ENCODE measurements at places on chromosomes 13 and 19. TPM values are rescaled to one million over a fixed set of nuclear protein-coding genes. Genes with fewer than 3 reads are reported as not detected.

GRCh38 chr19:14425696-14426138, 6.6 kb upstream of the DDX39A start:
- DNase-seq = no peak

GRCh38 chr13:67664502-67664901, 434.4 kb upstream of the PCDH9 start:
- no peak for DNase-seq

GRCh38 chr13:42215578-42216421, 56.2 kb upstream of the AKAP11 start:
- peak; percentile 12 for DNase-seq

Gene ERICH4
- 4.4 TPM for polyA plus RNA-seq

Gene ZNF568
- polyA plus RNA-seq = 23.9 TPM

DNA sequence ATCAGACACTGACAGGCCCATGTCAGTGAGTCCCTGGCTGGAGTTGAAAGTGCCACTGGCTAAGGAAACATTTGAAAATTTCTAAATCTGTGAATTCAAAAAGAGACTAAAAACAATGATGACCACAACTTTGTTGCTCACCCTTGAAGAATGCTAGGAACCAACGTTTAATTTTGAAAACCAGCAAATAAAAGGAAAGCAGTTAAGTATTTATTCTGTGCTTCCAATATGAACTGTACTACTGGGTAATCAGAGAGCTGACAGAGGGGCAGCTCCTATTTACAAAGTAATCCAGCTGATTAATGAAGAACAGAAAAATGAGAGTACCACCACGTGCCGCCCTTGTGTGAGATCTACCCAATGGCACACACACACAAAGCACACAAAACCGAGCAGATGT, 44.7 kb upstream of the LATS2 start:
- no peak for DNase-seq

Gene ZNF225
- 10.0 TPM for polyA plus RNA-seq

DNA sequence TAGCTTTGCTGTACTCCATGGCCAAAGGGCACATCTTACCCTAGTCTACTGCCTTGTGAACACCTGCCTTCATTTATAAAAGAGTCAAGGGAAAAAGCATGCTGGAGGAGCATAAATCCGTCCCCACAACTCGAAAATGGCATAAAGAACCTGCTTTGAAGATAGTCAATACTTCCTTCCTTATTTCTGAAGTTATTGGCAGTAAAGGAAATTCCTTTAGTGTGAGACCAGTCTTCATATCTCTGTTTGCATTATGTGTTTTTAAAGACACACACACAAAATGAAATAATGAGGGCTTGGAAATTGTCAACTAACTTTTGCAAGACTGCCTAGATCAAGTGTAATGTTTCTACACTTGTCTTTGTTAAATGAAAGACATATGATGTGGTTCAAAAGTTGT, 408.4 kb downstream of the SPRY2 start:
- DNase-seq = no peak

Gene ZNF470
- polyA plus RNA-seq = 10.0 TPM

DNA sequence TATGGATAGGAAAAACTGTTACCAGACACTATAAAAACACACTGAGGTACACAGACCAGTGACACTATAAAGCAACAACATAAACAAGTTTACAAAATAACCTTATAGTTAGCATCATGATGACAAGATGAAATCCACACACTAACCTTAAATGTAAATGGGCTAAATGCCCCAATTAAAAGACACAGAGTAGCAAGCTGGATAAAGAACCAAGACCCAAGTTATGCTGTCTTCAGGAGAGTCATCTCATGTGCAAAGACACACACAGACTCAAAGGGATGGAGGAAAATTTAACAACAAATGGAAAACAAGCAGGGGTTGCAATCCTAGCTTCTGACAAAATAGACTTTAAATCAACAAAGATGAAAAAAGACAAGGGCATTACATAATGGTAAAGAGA, 81.6 kb downstream of the NDFIP2 start:
- no peak for DNase-seq

Gene LIG1
- 66.4 TPM for polyA plus RNA-seq

DNA sequence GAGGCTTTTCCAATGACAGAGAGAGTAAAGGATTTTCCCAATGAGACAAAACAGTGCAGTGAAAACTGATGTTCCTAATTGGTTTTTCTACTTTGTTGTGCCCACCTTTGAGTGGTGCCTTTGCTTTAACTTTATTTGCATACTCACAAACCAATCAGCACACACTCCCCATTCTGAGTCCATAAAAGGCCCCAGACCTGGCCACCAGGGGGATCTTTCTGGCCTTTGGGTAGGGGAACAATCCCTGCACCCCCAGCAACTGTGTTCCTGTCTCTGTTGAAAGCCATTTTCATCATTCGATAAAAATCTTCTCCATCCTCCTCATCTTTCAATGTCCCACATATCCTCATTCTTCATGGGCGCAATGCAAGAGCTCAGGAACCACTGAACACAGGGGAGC, 252.8 kb downstream of the B3GLCT start:
- no peak for DNase-seq

DNA sequence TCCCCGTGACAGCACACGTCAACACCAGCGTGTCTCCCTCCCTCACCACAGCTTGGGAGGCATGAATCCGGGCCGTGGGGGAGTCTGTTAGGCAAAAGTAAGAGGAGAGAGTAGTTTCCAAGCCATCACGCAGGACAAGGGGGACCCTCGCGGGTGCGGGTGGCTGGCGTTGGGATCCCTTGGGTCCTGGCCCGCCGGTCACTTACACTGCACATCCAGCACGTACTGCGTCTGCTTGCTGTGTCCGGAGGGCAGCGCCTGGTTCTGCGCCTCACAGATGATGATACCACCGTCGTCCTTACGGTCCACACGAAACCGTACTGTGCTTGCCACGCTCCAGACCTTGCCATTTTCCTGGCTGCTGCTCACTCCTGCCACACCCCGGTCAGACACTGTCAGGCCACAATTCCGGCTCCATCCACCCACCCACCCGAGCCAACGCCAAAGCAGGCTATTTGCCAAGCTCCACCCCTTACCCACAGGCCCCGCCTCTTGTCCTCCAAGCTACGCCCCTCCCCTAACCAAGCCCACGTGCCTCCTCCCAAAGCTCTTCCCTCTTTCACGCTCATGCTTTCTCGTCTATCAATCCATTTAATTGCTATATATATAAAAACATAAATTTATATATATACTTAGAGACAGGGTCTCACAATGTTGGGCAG, 6.6 kb upstream of the ZNF428 start:
- no peak for DNase-seq

Gene U2AF2
- 182 TPM for polyA plus RNA-seq

- no peak for DNase-seq
Measured at GRCh38 chr13:23660249-23660648, 90.0 kb downstream of the TNFRSF19 start.

DNA sequence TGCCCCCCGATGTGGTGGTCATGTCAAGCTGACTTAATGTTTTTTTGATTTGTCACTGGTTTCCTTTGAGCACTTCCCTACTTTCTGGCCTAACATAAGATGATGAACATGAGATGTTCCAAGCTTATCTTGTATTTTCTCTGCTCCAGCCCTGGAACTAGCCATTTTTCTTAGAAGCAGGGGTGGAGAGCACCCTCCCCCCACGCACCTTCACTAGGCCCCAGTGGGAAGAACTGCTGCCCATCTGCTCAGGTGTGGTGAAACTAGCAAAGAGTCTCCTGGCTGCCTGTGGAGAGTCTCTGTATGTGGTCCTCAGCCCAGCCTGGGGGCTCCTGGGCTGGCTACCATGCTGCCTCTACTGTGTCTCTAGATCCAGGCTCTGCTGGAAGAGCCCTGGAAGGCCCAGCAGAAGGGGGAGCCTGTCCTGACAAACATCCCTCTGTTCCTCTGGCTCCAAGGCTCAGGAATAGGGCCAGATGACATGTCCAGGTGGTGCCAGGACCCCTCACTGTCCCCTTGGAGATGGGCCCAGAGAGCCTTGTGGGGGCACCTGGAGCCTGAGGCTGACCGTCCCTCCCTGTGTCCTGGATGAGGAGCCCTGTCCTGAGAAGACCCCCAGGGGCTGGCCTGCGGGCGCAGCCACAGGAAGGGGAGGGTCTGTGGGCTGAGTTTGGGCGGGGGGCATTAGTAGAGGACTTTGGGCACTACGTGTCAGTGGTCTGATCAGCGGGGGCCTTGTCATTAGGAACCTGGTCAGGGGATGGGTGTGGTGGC, 4.8 kb upstream of the ZNF14 start:
- no peak for DNase-seq

DNA sequence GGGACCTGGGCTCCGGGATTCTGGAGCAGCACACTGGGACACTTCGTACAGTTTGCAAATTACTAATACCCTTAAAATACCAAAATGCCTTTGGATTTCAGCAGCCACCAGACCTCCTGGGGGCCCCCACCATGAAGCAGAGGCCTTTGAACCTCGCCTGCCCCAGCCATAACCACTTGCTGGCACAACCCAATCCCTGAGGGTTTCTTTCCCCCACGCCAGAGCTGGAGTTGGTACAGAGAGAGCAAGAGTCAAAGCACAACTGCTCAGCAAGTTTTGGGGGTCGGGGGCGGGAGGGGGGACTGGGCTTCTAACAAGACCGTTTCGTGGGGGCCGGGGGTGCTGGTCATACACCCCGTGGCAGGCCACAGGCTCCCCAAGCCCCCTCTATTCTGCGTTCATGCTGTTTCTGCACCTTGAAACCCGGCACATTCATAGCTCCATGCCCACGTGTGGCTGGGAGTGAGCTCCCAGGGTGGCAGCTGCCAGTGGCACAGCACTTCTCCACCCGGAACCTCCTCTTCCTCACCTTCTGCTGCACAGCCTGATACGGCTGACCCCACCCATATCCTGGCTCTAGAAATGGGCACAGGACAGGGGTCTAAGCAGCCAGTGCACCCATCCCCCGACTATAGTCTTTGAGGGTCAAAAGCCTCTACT, 17.1 kb downstream of the PLEKHF1 start:
- no peak for DNase-seq

DNA sequence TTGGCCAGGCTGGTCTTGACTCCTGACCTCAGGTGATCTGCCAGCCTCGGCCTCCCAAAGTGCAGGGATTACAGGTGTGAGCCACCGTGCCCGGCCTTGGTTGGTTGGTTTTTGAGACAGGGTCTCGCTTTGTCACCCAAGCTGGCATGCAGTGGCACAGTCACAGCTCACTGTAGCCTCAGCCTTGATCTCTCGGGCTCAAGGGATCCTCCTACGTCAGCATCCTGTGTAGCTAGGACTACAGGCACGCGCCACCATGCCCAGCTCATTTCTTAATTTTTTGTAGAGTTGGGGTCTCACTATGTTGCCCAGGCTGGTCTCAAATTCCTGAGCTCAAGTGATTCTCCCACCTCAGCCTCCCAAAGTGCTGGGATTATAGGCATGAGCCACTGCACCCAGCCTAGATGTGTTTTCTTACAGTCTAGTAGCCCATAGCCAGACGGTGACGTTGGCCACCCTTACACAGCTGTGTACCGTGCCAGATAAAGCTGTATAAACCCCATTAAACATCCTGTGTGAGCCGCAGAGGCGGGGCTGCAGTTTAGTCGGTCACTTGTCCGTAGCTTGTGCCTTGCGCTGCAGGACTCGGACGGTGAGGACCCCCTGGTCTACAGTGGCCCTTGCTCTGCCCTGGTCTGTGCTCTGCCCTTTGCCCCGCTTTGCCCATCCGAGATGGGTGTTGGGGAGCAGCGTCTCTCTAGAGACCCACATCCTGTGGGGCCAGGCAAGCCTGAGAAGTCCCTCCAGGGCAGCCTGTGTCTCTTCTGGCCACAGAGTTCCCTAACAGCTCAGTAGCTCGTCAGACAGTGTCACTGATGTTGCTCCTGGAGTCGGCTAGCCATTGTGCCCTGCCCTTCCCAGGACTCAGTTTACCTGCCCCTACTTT, 9.8 kb downstream of the IRF3 start:
- DNase-seq = no peak

DNA sequence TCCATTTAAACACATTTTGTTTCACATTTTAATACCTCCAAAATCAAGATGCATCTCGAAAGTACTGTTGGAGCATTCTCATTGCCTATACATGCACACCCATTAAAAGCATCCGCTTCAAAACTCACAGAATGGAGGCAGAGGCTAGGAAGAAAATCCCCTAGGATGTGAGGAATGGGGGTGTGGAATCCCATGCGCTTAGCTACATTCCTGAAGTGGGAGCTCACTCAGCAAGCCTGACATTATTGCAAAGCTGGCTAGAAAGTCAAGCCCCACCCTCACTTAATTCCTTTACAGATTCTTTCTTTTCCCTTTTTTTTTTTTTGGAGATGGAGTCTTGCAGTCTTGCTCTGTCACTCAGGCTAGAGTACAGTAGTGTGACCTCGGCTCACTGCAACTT, 4.6 kb upstream of the FAM32A start:
- no peak for DNase-seq

GRCh38 chr13:28097503-28097902, 2.9 kb downstream of the FLT3 start:
- DNase-seq = no peak

Gene MYADM
- 79.4 TPM for polyA plus RNA-seq

GRCh38 chr13:66859078-66859477, 371.1 kb downstream of the PCDH9 start:
- DNase-seq = no peak

GRCh38 chr13:40247845-40248244, 418.6 kb downstream of the FOXO1 start:
- no peak for DNase-seq

GRCh38 chr19:570937-571565, 1.3 kb upstream of the BSG start:
- DNase-seq = no peak

Gene KISS1R
- 0.68 TPM for polyA plus RNA-seq

Gene KLHL26
- 7.4 TPM for polyA plus RNA-seq

DNA sequence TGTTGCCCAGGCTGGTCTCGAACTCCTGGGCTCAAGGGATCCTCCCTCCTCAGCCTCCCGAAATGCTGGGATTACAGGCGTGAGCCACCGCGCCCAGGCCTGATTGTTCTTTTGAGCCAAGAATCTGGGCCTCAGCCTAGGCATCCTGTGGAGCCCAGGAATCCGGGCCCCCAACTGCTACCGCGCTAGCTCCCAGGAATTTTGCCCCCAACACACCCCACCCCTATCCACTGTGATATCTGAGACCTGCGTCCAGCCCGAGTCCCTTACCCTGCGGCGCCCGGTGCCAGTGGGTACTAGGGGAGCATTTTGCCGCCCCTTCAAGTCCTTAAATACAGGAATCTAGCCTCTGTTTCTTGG, 838 bp upstream of the MYADM start:
- DNase-seq = no peak

- DNase-seq = no peak
Measured at GRCh38 chr13:48818495-48819356, 157.0 kb upstream of the FNDC3A start.
